ENCODE measurements at places on chromosomes 2 and 18. TPM values are rescaled to one million over a fixed set of nuclear protein-coding genes. Genes with fewer than 3 reads are reported as not detected.

The L3MBTL4 gene
- 7.3 TPM for polyA plus RNA-seq

The SERPINB10 gene
- 0.40 TPM for polyA plus RNA-seq

The PLEKHH2 gene
- 247 TPM for polyA plus RNA-seq

DNA sequence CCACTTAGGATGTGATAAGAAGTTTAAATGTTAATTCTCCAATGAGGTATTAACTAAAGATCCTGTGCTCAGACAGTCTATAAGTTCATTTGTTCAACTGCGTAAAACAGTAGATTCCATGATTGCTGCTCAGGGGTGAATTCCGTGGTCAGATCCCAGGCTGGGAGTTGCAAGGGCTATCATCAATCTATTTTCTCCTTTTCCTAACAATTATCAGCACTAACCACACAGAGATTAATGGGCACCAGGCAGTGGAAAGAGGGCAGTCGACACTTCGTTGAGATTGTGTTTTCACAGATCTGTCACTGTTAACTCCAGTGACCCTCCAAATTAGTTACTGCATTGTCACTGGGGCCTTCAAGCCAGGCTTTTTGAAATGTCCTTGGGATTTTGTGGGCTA, 154.1 kb upstream of the SPRED2 start:
- no peak for DNase-seq

The TCF4 gene
- polyA plus RNA-seq, result 158 TPM
